CD4-positive, alpha-beta T cell treated with Interleukin-4 for 1 hour (primary cell): ENCODE measurements at places on chromosomes 11 and 22.

- no peak for DNase-seq
Measured at GRCh38 chr11:45147891-45148675, 1.6 kb downstream of the PRDM11 start.

DNA sequence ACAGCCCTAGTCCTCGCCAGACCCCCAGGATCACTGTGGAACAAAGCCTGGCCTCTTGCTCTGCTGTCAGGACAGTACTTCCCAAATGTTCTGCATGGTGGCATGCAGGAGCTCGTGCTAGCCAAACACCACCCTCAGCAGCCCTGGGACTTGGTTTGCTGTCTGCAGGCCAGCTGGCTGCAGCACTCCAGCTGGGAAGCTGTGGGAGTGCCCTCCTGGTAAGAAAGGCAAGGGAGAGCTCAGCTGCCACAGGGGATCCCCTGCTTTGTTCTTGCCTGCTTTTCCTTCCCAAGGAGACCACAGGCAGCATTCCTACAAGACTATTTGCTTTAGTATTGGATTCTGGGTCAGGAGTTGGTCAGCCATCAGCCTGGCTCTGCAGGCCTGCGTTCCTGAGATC, 27.9 kb downstream of the TCIRG1 start:
- DNase-seq: no peak

GRCh38 chr11:78323363-78323762, 94.3 kb downstream of the GAB2 start:
- no peak for DNase-seq

- DNase-seq: no peak
Measured at GRCh38 chr22:29476116-29476515, 3.9 kb upstream of the NEFH start.

GRCh38 chr22:46444390-46444854, 93.0 kb downstream of the CELSR1 start:
- no peak for DNase-seq

DNA sequence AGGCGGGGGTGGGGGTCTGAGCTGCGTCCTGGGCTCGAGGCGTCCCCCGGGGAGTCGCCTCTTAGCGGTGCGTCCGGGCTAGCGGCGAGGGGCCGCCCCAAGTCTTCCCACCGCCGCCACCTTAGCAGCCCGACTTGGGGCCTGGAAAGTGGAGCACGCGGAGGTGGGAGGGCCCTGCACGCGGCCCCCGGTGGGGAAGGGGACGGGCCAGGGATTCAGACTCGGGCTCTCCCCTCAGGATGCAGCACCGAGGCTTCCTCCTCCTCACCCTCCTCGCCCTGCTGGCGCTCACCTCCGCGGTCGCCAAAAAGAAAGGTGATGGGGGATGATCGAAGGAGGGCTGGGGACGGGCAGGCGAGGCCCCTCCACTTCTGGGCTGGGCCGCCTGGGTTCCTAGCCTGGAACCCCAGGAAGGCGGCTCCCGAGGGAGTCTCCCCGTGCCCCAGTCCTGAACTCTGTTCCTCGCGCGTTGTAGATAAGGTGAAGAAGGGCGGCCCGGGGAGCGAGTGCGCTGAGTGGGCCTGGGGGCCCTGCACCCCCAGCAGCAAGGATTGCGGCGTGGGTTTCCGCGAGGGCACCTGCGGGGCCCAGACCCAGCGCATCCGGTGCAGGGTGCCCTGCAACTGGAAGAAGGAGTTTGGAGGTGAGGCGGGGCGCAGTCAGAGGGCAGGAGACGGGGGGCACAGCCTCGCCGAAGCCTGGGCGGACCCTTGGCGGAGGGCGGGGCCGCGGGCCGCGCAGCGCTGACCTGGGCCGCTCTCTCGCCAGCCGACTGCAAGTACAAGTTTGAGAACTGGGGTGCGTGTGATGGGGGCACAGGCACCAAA, 563 bp downstream of the MDK start:
- DNase-seq: no peak

GRCh38 chr11:8926236-8926635, 6.5 kb downstream of the C11orf16 start:
- no peak for DNase-seq

DNA sequence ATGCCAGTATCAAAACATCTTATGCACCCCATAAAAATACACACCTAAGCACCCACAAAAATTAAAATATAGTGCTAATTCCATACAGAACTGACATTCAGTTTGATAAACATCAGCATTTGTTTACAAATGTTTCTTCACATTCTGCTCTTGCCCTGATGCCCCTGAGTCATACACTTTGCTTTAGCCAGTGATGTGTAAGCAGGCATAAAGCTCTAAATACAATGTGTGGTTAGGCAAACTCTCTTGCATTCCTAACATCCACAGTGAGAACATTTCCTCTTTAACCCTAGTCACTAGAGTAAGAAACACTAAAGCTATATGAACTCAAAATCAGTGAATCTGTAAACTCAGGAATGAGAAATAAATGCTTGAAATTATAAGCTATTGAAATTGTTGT, 1060.7 kb downstream of the FAM181B start:
- no peak for DNase-seq

- DNase-seq: no peak
Measured at GRCh38 chr11:21707116-21707739, 485.7 kb upstream of the ANO5 start.

- DNase-seq: no peak
Measured at GRCh38 chr11:112524798-112525197, 264.1 kb upstream of the PLET1 start.

DNA sequence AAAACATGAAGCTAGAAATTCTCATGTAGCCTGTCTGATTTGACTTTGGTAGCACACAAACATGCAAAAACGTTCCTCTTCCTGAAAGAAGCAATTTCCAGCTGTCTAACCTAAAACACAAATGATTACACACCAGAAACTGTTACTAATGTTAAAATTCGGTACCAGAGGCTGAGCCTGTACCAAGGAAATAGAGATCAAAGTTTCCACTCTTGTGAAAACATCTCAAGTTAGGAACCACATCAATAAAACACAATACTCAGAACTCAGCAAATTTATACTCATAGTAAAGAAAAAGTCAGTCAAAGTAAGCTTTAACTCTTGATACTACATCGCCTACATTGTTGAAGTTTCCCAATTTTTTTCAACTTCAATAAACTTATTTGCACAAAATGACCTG, 107.8 kb downstream of the FCHSD2 start:
- DNase-seq: peak; percentile 67

DNA sequence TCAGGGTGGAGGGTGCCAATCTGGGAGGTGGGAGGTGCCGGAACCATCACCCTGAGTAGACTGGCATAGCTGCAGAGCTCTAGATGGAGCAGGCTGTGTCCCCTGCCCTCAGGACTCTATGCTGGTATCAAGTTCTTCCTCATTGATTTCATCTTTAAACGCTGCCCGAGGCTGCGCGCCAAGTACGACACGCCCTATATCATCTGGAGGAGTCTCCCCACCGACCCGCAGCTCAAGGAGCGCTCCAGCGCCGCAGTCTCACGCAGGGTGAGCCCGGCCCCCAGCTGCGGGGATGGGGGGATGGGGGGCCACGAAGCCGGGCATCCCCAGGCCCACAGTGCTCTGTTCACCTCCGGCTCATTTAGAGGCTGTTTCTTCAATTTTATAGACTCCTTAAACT, 52.5 kb downstream of the GRAMD4 start:
- DNase-seq: no peak

DNA sequence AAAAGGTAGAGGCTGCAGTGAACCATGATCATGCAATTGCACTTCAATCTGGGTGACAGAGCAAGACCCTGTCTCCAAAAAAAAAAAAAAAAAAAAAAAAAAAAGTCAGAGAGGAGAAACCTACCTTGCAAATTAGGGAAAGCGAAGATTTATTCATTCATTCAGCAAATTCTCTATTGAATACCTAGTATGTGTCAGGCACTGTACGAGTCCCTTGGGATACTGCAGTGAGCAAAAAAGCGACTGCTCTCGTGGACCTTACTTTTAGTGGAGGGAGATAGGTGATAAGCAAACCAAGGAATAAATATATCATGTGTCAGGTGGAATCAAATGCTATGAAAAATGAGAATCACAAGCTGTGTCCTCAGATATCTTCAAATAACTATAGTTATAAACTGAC, 101.3 kb downstream of the STIM1 start:
- DNase-seq: no peak

GRCh38 chr11:111310088-111310487, 11.7 kb downstream of the POU2AF3 start:
- DNase-seq: no peak

GRCh38 chr22:28855355-28856094, 27.8 kb upstream of the ZNRF3 start:
- peak; percentile 38 for DNase-seq

GRCh38 chr11:9664276-9665171, 647 bp downstream of the SWAP70 start:
- DNase-seq: peak; percentile 21

GRCh38 chr22:28600546-28601143, 79.0 kb downstream of the TTC28 start:
- DNase-seq: no peak

DNA sequence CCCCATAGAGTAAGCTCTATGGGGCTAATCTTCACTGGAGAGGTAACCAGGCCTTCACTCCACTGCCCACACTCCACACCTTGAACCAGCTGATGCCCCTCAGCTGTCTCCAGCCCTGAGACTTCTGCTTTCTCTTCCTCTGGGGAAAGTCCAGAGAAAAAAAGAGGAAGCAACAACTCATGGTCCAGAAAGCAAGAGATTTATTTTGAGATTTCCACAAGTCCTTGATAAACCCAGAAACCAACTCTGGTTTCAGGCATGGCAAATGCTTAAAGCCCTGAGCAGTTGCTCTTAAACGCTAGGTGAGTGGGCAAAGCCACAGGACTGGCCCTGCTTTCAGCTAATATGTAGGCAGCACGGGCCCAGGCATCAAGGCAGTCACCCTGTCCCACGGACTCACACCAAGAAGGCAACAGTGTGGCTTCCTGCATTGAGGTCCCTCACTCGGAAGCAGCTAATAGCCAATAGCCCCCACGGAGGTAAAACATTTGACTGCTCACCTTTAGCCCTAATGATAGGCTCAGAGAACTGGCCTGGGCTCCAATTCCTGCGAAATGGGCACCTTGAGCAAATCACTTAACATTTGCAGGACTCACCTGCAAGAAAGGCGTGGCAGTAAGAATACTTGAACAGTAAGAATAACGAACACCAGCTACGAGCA, 4.3 kb downstream of the CYB561A3 start:
- DNase-seq: peak; percentile 7

- DNase-seq: no peak
Measured at GRCh38 chr11:20068691-20069090, 91.6 kb downstream of the DBX1 start.

DNA sequence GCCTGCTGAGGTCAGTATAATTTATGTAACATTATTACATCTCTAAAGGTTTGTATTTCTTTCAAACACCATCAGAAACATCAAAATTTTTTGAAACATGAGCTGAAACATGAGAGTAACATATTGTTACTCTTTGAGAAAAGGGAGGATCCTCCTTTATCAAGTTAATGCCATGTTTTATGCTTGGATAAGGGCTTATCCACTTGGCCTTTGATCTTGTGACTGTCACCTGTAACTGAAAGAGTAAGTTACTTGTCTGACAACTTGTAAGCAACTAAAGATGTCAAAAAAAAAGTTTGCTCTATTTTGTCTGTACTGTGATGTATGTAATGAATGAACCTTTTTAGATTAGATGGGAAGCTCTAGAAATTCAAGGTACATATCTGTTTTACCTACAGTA, 59.6 kb downstream of the FAR1 start:
- DNase-seq: no peak

GRCh38 chr11:2390091-2390724, 10.3 kb upstream of the TSSC4 start:
- no peak for DNase-seq

- no peak for DNase-seq
Measured at GRCh38 chr22:23754980-23755636, 883 bp upstream of the VPREB3 start.

DNA sequence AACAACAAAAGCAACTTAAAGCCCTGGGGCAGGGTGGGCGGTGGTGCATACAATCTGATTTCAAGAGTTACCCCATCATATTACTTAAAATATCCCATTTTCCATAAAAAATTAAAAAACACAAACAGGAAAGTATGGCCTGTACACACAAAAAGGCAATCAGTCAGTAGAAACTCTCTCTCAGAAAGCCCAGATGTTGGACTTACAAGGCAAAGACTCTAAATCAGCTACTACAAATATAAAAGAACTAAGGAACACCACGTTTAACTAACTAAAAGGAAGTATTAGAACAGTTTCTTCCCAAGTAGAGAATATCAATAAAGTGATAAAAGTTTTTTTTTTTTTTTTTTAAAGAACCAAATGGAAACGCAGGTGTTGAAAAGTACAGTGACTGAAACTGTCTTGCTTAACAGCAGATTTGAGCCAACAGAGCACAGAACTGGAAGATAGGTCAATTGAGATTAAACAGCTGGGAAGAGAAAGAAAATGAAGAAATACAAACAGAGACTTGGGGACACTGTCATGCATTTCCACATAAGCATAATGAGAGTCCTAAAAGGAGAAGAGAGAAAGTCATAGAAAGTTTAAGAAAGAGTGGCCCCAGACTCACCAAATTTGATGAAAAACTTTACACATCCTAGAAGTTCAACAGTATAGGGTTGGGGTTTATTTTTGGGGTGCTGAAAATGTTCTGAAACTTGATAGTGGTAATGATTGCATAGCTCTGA, 8.6 kb downstream of the SC5D start:
- no peak for DNase-seq

DNA sequence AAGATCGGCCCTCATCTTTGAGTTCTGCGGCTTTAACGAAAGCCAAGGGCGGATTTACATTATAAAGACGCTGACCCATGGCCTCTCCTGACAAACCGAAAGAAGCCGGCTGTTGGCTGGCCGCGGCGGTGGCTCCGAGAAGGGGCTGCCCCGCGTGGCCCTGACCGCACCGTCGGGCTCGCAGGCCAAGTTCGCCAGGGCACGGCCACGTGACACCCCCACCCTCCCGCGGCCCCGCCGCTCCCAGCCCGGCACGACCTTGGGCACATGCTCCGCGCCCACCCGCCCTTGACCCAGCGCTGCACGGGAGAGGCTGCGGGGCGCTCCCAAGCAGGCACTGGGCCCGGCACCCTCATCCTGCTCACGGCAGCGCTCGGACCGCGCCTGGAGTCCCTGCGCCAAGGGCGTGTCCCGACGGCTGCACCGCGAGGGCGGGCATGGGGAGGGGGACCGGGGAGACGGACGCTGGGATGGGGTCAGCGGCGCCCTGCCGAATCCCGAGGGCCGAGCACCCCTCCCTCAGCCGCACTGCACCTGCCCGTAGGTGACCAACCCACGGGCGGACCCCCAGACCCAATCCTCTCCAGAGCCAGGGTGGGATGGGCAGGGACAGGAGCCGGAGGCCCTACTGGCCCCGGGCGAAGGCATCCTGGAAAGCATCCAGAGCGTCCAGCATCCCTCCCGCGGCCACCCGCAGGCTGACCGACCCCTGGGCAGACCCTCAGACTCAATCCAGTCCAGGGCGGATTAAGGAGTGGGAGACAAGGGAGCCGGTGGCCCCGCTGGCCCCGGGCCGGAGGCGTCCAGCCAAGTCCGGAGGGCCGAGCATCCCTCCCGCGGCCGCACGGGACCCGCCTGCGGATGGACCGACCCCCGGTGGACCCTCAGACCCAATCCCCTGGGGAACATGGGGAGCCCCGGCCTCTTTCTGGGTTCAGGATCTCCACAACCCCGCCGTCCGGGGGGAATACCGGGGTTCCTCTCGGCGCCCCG, 759 bp downstream of the CPT1A start:
- peak; percentile 32 for DNase-seq
